ENCODE measurements at places on chromosomes 13 and 19. TPM values are rescaled to one million over a fixed set of nuclear protein-coding genes. Genes with fewer than 3 reads are reported as not detected.

Gene ZNF578
- total RNA-seq = 2.3 TPM

Gene ZNF418
- 2.9 TPM for total RNA-seq

Gene PRR20C
- total RNA-seq = not detected

Gene OR10H1
- not detected for total RNA-seq

Gene PSG4
- 0.65 TPM for total RNA-seq

Gene POSTN
- total RNA-seq = 29.3 TPM

Gene LRRC8E
- total RNA-seq = 1.3 TPM

Gene TMPRSS9
- not detected for total RNA-seq

Gene VSIG10L
- total RNA-seq = 0.19 TPM
